ENCODE measurements at places on chromosomes 2 and 18.

- DNase-seq: no peak
Observed at GRCh38 chr18:24923138-24923537, 428.8 kb downstream of the ZNF521 start.

DNA sequence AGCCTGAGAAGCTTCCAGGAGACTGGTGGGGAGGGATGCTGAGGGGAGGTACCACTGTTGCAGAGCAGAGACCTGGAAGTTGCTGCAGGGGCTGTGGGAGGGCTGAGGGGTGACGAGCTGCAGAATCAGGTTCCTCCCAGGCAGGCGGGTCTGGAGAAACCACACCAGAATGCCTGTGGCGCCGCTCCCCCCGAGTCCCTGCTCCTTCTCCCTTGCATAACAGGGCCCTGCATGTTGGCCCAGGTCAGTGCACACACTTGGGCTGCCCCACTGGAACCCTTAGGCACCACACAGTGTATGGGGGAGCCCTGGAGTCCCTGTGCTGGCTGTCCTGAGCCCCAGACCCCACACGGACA lies 60.4 kb downstream of the ARL4C start:
- no peak for DNase-seq

DNA sequence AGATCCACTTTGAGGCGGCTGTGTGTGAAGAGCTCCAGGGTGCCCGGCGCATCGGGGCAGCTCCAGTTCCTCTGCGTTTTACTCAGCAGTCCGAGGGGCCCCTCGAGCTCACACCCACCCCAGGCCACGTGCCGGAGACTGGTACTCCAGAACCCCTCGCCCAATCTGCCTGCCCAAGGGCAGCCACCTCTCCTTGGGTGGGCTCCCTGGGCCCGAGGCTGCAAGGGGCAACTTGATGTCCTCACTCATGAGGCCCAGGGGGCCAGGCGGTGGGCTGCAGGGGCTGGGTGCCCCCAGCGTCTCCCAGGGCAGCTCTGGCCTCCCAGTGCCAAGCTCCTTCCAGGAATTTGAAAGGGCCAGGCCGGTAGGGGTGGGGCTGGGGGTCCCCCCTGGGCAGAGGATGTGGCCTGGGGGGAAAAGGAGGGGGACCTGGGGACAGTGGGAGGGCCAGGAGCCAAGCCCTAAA lies 16.7 kb downstream of the RAMP1 start:
- DNase-seq: no peak

DNA sequence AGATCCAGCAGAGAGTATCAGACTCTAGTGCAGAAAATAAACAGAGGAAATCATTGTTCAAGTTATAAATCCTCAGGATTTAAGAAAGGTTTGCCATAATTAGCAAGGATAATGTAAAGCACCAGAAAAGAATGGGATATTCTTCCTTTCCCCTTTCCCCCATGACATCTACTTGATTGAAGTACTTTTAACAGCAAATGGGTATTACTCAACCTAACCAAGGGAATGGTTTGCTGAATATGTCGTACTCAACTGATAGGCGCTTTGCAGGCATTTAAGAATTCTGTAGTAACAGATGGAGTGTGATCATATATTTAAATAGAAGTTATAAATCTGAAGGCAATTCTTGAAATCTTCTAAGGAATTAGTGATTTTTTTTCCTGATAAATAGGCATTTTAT lies 2.7 kb downstream of the APCDD1 start:
- DNase-seq: no peak

DNA sequence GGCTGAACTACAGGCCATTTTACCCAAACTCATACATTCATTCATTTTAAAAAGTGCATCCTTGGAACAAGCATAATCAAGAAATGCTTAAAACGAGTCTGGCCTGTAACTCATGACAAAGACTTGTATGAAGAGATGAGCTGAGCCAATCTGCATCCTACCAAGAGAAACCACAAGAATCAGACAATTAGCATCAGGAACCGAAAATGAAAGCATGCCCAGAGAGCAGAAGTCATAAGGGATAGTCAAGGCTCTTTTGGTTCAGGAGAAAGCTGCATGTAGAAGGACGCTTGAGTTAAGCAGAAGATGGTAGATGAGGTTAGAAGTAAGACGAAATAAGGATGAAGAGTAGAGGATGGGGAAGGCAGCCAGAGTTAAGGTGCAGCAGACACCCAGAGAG lies 137.0 kb upstream of the CTNNA2 start:
- DNase-seq: no peak

Data from activated CD4-positive, CD25-positive, alpha-beta regulatory T cell (primary cell).